NCI-H524 treated with DMSO at 0.1 percent for 48 hours (cell line): ENCODE measurements at places on chromosomes 6 and 20.

- DNase-seq = peak; percentile 99
These were observed at the start of gene MDC1 for GRCh38 chr6:30717129-30717844. TSS of gene MDC1 (minus strand) at chr6:30717281. CDS start at chr6:30715175, 2,106 bp downstream.

DNA sequence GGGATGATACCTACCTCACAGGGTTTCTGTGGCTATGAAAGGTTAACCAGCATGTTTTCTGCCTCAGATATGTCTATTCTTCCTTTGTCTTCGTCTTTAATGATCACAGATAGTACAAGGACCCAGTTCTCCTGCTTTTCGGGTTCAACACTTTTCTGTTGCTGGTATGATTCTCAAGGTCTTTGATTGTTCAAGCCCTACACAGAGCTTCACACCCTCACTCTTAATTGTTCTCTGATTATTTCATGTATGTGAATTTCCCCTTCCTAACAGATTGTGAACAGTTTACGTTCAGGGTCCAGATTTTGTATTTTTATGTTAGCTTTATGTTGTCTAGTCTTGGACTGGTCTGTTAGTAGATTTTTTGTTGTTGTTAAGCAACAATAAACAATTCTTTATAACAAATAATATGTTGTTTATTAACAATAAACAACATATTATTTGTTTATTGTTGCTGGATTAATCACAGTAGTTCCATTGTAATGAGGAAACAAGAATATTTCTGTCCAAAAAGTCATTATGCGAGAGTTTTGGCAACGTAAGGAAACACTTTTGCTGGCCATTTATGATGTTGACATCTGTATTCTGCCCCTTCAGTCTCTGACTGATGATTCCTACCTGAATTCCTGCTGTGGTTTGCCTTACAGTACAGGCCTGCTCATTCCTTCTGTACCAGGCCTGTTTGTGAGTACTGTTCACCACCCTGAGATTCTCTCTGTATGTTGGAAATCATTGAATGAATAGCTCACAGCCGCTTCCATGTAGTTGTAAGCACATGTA lies 27.2 kb upstream of the TULP4 start:
- no peak for DNase-seq

GRCh38 chr20:43549416-43550065 lies 9.3 kb upstream of the SGK2 start:
- no peak for DNase-seq

DNA sequence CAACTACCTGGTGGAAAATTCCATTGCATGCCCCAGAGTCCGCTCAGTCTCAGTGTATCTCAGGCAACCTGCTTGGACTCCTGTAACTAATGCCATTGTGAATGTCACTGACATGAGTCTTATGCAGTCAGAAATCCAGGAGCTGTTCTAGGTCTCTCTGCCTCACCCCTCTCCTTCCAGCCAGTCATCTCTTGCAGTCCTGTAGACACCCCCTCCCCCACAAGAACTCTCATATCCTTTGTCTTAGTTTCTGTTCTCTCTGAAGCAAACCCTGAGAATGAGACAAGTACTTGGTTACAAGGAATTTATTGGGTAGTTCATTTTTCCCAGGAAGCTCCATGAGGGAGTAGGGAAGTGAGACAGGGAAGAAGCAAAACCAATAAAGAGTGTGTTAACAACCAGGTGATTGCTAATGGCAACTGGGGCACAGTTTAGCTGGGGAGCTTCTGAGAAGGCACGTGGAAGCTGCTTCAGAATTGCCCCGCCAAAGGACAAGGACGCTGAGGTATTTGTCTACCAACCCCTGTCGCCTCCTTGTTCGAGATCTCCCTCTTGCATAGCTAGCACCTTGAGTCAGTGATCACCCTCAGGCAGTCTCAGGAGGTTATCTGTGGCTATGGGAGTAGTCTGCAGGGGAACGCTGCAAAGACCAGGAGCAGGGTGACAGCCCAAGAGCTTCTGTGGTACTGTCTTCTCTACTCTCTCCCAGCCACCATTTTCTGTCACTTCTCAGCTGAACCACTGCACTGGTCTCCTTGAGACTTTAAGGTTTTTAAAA lies 911.4 kb upstream of the FLRT3 start:
- DNase-seq = no peak

DNA sequence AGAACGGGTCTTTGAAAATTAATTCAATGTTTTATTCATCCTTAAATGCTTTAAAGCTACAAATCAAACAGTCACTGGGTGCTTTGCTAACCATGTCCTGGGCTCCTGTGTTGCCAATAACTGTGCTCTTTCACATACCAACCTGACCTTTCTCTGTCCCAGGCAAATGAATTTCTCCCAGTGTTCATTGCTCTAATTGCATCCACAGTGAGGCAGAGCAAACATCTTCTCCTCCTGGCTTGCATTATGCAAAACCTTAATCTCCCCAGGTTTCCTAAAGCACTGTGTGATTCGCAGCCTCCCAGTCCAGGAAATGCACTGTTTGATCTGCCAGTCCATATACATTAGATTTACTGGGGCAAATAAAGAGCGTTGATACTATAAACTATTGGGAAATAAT lies 219.0 kb downstream of the PREX1 start:
- DNase-seq = no peak

- DNase-seq = no peak
These were observed 4.8 kb downstream of the CDH4 start for GRCh38 chr20:61256824-61257223.

GRCh38 chr20:58544286-58544685 lies 29.1 kb upstream of the APCDD1L start:
- no peak for DNase-seq

DNA sequence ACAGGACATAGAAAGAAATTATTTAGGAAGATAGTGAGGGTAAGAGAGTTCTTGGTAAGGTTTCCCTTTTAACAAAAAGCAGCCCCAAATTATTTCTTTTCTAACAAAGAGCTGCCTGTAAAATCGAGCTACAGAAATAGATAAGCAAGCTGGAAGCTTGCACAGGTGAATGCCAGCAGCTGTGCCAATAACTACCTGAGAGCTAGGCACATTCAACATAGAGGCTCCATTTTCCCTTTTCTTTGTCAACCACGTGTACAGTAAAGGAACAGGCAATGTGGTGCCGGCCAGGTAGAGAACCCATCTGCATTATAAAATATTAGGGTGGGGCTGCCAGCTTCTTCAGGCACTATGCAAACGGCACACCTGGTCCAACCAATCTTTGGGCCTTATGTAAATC lies 341.6 kb upstream of the JAG1 start:
- DNase-seq = no peak

GRCh38 chr6:23368557-23368956 lies 757.5 kb upstream of the NRSN1 start:
- DNase-seq = no peak

- no peak for DNase-seq
These were observed 106.2 kb upstream of the ARMC2 start for GRCh38 chr6:108742041-108742440.

DNA sequence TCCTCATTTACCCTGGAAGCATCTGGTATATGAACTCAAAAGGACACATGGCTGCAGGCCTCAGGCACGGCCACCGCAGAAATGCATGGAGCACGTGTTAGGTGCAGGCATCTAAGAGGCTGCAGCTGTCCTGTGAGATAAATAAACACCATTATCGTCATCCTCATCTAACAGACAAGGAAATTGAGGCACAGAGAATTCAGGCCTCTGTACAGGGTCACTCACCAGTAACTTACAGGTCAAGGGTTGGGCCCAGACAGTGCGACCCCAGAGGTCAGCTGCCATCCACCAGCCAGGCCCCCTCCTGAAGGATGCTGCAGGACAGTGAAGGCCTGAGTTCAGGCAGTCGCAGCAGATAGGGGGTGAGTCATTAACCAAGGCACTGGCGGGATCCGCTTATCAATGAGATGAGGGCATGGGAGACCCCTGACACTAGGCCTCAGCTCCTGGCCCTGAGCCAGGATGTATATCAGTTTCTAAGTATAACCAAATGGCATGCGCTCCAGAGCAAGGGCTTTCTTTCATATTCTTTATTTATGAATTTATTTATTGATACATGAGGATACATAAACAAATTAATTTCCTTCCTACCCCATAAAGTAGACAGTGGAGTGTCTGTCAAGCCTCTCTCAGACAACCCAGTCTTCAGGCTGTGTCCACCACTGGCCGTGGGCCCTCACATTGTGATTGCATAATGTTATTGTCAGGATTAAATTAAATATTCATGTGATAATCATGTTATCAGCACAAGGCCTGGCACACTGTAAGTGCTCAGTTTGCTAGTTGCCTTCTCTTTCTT lies 316.9 kb downstream of the QKI start:
- no peak for DNase-seq

- no peak for DNase-seq
These were observed 636 bp downstream of the SUPT3H start for GRCh38 chr6:45377043-45377553.

DNA sequence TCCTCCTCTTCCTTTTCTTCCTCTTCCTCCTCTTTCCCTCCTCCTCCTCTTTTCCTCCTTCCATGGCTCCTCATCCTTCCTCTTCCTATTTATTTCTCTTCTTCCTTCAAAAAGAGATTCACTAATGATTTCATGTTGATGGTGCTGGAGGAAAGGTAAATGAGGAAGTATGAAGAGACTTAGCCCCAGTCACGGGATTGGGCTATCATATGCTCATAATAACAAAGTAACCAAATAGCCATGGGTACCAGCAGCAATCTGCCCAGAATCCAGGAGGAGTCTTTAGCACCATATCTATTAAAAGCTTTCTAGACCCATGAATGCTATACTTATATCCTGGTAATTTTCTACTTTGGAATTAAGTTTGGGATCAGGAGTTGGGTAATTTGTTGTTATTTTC lies 910.9 kb upstream of the MAP3K7 start:
- no peak for DNase-seq

DNA sequence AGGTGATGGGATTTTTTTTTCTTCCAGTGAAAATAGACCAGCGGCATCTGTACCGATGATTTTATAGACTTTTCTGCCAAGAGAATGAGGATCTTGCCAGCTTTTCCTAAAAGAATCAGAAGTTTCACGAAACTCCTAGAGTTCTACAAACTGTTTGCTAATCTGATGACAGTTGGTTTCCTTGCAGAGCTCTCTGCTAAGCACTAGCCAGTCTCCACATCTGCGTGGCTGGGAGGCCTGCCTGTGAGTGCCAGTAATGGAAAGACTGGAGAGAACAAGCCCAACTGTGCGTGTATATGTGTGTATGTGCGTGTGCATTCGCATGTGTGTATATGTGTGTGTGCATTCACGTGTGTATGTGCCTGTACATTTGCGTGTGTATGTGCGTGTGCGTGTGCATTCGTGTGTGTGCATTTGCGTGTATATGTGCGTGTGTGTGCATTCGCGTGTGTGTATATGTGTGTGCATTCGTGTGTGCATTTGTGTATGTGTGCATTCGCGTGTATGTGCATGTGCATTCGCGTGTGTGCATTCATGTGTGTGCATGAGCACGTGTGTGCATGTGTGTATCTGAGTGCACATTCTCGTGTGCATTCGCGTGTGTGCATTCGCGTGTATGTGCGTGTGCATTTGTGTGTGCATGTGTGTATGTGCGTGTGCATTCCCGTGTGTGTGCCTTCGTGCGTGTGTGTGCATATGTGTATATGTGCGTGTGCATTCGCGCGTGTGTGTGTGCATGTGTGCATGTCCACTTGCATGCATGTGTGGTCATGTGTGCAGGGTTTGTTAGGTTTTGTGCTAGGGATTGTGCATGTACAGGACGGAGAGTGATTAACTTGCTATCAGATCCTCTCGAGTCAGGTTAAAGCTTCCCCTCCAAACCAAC lies 379.4 kb downstream of the TAF4 start:
- DNase-seq = no peak

DNA sequence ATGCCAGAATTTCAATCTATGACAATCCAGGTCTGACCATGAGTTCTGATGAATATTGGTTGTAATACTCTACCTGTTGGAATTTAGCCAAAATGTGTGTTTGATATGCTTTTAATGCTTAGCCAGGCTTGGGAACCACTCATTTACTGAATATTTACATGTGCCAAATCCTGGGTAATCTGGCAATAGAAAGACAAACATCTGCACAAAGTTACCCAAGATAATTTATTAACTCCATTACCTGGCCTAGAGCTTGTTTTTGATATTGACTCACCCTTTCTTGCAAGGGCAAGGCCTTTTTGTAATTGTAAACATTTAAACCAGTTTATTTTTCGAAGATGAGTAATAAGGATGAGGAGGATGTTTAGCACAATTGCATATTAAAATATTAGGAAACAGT lies 13.5 kb upstream of the CD2AP start:
- DNase-seq = no peak

GRCh38 chr6:30507849-30508827 lies 18.8 kb downstream of the HLA-E start:
- no peak for DNase-seq

- no peak for DNase-seq
These were observed 39.1 kb downstream of the ILRUN start for GRCh38 chr6:34657307-34657978.

- no peak for DNase-seq
These were observed 4.5 kb upstream of the RAB22A start for GRCh38 chr20:58305061-58305460.

GRCh38 chr6:14706378-14706929 lies 539.4 kb upstream of the JARID2 start:
- DNase-seq = no peak

DNA sequence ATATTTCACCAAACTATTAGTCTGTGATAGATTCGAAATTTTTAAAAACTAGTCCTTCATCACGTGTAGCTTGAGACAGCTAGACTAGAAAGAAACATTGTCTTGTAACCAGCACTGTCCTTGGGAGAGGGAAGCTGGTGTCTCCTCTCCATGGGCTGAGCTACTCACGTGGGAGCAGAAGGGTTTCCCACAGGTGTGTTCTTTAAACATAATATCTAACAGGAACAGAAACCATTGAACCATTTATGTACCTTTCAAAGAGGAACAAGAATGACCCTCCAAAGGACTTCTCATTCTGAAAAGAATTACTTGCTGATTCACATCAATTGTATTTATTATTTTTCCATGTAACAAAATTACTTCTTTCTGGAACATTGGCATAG lies 72.4 kb upstream of the SYNJ2 start:
- no peak for DNase-seq

GRCh38 chr6:54910431-54910884 lies 63.9 kb downstream of the FAM83B start:
- no peak for DNase-seq

DNA sequence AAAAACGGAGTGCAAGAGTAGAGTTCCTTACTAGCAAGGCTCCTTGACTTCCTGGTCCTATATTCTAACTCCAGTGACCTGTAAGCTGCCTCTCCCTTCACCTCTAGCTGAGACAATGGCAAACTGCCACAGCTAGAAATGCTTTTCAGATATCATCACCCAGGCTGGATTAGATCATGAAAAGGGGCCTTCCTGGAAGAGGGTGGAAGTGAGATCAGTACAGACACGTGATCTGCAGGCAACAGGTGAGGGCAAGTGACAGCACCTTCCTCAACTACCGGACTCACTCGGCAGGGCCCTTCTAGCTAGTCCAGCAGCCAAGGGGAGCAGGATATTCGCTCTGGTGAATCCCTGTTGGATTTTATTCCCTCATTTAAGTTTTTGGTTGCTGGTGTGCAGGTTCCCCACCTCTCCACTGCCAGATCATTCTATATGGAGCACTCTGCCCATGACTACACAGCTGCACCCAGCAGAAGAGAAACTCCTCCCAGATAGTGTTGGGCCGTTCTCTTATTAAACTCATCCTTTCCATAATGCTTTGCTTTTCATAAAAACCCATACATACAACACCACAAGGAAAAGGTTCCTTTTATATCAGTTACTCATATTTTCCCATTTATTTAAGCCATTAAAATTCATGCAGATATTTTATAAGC lies 26.4 kb upstream of the FAM83C start:
- no peak for DNase-seq

GRCh38 chr6:75331151-75331550 lies 46.6 kb upstream of the TMEM30A start:
- no peak for DNase-seq
